ENCODE measurements at places on chromosomes 4 and X. TPM values are rescaled to one million over a fixed set of nuclear protein-coding genes. Genes with fewer than 3 reads are reported as not detected.

LINC00632 gene
- total RNA-seq, result 4.8 TPM

GRPR gene
- not detected for total RNA-seq

TSPAN7 gene
- total RNA-seq, result not detected

C1QTNF7 gene
- total RNA-seq, result not detected

MCF2 gene
- total RNA-seq, result 0.23 TPM

PPID gene
- 39.4 TPM for total RNA-seq

GPM6B gene
- total RNA-seq, result not detected

POF1B gene
- total RNA-seq, result not detected

CT55 gene
- total RNA-seq, result not detected

RBMXL3 gene
- total RNA-seq, result not detected

GAGE2A gene
- total RNA-seq, result not detected

SLC25A4 gene
- total RNA-seq, result 6.4 TPM

APBB2 gene
- total RNA-seq, result 13.6 TPM

GRCh38 chr4:150251752-150252190 lies 173.5 kb downstream of the DCLK2 start:
- H3K27ac ChIP-seq, result no peak overlapping the region
- no peaks in the 10 kb centered on the region for H3K36me3 ChIP-seq

GRCh38 chr4:74223801-74224200 lies 65.9 kb downstream of the MTHFD2L start:
- H3K27ac ChIP-seq, result no peak overlapping the region
- no peak for DNase-seq
- no peak overlapping the region for H3K4me3 ChIP-seq
- H3K36me3 ChIP-seq, result no peaks in the 10 kb centered on the region

GRCh38 chrX:119292445-119292844 lies 56.4 kb downstream of the PGRMC1 start:
- H3K4me1 ChIP-seq, result no peaks in the 10 kb centered on the region
- no peak overlapping the region for H3K27ac ChIP-seq
- H3K27me3 ChIP-seq, result peaks cover 10% of the 10 kb centered on the region
- H3K36me3 ChIP-seq, result no peaks in the 10 kb centered on the region
- no peak overlapping the region for H3K4me3 ChIP-seq

GRCh38 chr4:101818362-101818761 lies 27.8 kb downstream of the BANK1 start:
- H3K4me1 ChIP-seq, result no peaks in the 10 kb centered on the region
- H3K36me3 ChIP-seq, result no peaks in the 10 kb centered on the region
- no peaks in the 10 kb centered on the region for H3K27me3 ChIP-seq
- H3K4me3 ChIP-seq, result no peak overlapping the region
- no peak overlapping the region for H3K27ac ChIP-seq

DNA sequence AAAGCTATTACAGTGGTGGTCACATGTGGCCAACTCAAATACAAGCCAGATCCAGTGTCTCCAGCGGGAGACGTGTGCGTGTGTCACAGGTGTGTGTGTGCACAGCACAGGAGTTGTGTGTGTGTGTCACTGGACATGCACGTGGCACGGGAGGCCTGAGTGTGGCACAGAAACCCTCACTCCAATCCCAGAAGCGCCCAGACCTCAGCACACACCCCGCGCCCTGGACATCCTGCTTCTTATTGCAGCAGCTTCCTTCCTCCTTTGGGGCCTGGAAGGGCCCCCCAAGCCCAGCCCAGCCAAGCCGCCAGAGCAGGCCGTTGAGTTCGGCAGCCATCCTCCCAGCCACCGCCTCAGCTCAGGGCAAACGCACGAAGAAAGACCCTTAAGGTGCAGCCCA lies 37.9 kb downstream of the ACOX3 start:
- peaks cover 1% of the 10 kb centered on the region for H3K36me3 ChIP-seq
- H3K27me3 ChIP-seq, result no peaks in the 10 kb centered on the region
- no peak for DNase-seq
- no peak overlapping the region for H3K27ac ChIP-seq
- H3K4me1 ChIP-seq, result no peaks in the 10 kb centered on the region

DNA sequence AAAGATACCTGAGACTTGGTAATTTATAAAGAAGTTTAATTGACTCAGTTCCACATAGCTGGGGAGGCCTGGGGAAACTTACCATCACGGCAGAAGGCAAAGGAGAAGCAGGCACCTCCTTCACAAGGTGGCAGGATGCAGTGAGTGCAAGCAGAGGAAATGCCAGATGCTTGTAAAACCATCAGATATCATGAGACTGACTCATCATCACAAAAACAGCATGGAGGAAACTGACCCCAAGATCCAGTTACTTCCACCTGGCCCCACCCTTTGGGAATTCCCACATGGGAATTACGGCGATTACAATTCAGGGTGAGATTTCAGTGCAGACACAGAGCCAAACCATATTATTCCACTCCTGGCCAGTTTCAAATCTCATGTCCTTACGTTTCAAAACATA lies 514.7 kb upstream of the SPANXN1 start:
- no peak overlapping the region for H3K4me3 ChIP-seq
- H3K4me1 ChIP-seq, result no peaks in the 10 kb centered on the region
- DNase-seq, result no peak
- no peak overlapping the region for H3K27ac ChIP-seq
- no peaks in the 10 kb centered on the region for H3K36me3 ChIP-seq

DNA sequence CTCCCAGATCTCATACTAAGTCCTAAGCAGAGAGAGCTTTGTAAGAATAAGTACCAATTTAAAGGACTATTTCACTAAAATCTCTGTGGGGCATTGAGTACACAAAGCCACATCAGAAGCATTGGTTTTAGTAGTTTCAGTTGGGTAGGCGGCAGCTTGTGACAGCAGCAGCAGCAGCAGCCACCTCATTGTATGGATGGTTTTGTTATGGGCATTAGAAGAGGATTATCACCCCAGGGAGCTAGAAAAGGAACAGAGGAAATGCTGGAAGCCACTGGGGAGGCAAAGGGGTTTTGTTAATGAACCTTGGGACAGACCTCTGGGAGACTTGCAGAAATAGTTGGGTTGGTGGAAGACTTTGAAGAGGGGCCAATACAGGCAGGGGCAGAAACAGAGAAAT lies 93.9 kb upstream of the FRMPD3 start:
- H3K27me3 ChIP-seq, result peaks cover 19% of the 10 kb centered on the region
- no peak overlapping the region for H3K27ac ChIP-seq
- no peak for DNase-seq
- no peaks in the 10 kb centered on the region for H3K4me1 ChIP-seq
- no peaks in the 10 kb centered on the region for H3K36me3 ChIP-seq
- H3K4me3 ChIP-seq, result no peak overlapping the region

GRCh38 chrX:43949669-43950068 lies 23.5 kb downstream of the NDP start:
- no peaks in the 10 kb centered on the region for H3K36me3 ChIP-seq
- peak; percentile 43 for DNase-seq
- no peak overlapping the region for H3K27ac ChIP-seq
- H3K27me3 ChIP-seq, result peaks cover 5% of the 10 kb centered on the region
- peak overlapping the region; percentile 17 for H3K4me3 ChIP-seq

DNA sequence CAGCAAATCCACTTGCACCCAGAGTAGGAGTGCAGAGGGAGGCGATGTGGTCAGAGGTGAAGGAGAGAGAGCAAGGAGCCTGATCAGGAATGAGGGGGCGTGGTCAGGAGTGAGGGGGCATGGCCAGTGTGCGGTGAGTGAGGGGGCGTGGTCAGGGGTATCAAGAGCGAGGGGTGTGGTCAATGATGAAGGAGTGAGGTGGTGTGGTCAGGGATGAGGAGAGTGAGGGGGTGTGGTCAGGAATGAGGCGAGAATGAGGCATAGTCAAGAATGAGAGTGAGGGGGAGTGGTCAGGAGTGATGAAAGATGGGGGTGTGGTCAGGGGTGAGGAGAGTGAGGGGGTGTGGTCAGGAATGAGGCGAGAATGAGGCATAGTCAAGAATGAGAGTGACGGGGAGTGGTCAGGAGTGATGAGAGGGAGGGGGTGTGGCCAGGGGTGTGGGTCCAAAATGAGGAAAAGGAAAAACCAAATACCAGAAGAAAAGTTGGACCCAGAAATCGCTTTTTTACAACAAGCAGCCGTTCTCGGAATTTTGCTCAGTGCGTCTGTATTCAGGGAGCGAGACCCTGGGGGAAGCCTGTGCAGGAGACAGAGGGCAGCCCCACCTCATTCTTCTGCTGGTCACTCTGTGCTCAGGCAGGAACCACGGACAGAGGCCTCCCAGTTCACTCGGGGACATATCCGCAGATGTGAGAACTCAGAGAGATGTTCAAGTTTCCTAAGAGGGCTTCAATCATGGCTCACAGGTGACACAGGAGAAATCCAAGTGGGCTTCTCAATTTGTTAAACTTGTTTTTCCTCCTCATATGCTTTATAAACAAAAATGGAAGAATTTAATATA lies 47.5 kb downstream of the MAGEA1 start:
- peaks cover 18% of the 10 kb centered on the region for H3K27me3 ChIP-seq
- DNase-seq, result no peak
- no peak overlapping the region for H3K4me3 ChIP-seq

- no peaks in the 10 kb centered on the region for H3K36me3 ChIP-seq
- no peaks in the 10 kb centered on the region for H3K4me1 ChIP-seq
- H3K27me3 ChIP-seq, result no peaks in the 10 kb centered on the region
- no peak overlapping the region for H3K4me3 ChIP-seq
- DNase-seq, result no peak
- H3K27ac ChIP-seq, result no peak overlapping the region
Measured at GRCh38 chr4:37068580-37068979, 176.0 kb upstream of the NWD2 start.

DNA sequence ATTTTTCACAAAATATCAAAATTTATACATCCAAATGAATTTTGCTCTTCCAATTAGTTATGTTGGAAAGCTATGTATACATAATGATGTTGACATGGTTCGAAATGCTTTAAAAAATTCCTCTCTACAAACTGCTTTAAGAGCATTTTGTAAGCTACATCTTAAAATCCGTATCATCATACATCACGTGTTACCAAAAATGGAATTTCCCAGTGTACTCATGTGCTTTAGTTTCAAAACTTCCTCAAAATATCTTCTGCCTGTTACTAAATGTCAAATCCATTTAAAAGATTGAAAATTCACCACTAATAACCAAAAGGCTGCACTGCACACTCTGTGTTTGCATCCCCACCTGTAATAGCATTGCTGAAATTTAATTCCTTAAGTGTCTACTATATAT lies 87.9 kb downstream of the WDFY3 start:
- H3K27ac ChIP-seq, result no peak overlapping the region
- no peaks in the 10 kb centered on the region for H3K27me3 ChIP-seq
- DNase-seq, result no peak
- H3K4me1 ChIP-seq, result no peaks in the 10 kb centered on the region

GRCh38 chrX:135087867-135088266 lies 32.5 kb downstream of the ETDB start:
- H3K27me3 ChIP-seq, result no peaks in the 10 kb centered on the region
- H3K4me1 ChIP-seq, result peaks cover 7% of the 10 kb centered on the region
- H3K36me3 ChIP-seq, result no peaks in the 10 kb centered on the region
- no peak overlapping the region for H3K4me3 ChIP-seq
- H3K27ac ChIP-seq, result no peak overlapping the region
- no peak for DNase-seq

- H3K4me3 ChIP-seq, result no peak overlapping the region
- no peaks in the 10 kb centered on the region for H3K27me3 ChIP-seq
- no peak overlapping the region for H3K27ac ChIP-seq
- DNase-seq, result no peak
- H3K4me1 ChIP-seq, result peaks cover 25% of the 10 kb centered on the region
- peaks cover 58% of the 10 kb centered on the region for H3K36me3 ChIP-seq
Measured at GRCh38 chr4:153618833-153619232, 65.2 kb upstream of the TLR2 start.

DNA sequence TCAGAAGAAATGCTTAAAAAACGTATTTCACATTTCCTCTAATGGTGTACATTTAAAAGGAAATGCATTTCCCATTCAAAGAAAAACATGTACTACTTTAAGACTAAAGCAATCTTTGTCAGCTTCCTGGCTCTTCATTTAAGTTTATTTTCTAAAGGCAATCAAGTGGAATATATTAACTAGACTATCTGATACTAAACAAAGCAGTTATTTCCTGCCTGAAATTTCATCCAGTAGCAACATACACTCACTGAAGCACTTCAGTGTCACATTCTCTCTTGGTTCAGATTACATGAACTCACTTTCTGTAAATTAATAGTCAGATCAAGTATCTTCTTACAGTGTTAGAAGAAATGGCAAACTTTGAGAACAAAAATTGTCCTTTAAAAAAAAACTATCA lies 42.5 kb downstream of the LRBA start:
- H3K36me3 ChIP-seq, result peaks cover 10% of the 10 kb centered on the region
- H3K4me3 ChIP-seq, result no peak overlapping the region

DNA sequence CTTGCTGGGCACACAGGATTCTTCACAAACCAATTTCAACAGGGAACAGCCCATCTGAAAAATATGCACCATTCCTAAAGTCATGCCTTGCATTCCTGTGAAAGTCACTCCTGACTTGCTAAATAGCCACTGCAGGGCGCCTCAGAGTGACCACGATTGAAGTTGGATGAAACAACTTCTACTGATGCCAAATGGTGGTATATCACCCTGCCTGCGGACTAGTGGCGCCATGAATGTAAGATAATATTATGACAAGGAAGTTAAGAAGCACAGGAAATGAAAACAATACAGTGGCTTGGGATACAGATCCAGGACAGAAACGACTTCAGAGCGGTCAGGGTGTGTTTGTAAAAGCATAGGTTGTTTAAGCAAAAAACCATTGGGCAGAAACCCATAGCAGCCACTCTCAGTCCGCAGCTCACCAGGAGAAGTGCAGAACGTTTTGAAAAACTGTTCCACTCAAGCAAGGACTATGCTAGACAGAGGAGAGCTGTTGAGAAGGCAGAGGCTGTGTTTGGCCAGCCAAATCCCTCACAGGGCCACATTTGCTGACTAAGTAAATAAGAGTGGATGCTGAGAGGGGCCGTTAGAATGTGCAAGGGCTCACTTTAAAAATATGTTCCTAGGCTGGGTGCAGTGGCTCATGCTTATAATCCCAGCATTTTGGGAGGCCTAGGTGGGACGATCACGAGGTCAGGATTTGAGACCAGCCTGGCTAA lies 250.4 kb downstream of the PTTG2 start:
- peaks cover 3% of the 10 kb centered on the region for H3K27me3 ChIP-seq
- H3K36me3 ChIP-seq, result no peaks in the 10 kb centered on the region
- H3K4me3 ChIP-seq, result no peak overlapping the region
- DNase-seq, result no peak

GRCh38 chr4:11487868-11488544 lies 59.3 kb upstream of the HS3ST1 start:
- no peak for DNase-seq
- H3K4me1 ChIP-seq, result peaks cover 27% of the 10 kb centered on the region
- peaks cover 2% of the 10 kb centered on the region for H3K27me3 ChIP-seq
- no peaks in the 10 kb centered on the region for H3K36me3 ChIP-seq

GRCh38 chrX:46366381-46367207 lies 178.6 kb downstream of the ZNF674 start:
- H3K27me3 ChIP-seq, result no peaks in the 10 kb centered on the region
- no peak for DNase-seq
- no peak overlapping the region for H3K4me3 ChIP-seq

- DNase-seq, result no peak
- H3K27ac ChIP-seq, result no peak overlapping the region
- H3K36me3 ChIP-seq, result peaks cover 13% of the 10 kb centered on the region
- no peaks in the 10 kb centered on the region for H3K27me3 ChIP-seq
- no peaks in the 10 kb centered on the region for H3K4me1 ChIP-seq
Measured at GRCh38 chrX:110022599-110023448, 19.9 kb downstream of the TMEM164 start.
